Effector CD4-positive, alpha-beta T cell (primary cell): ENCODE measurements at places on chromosomes 2 and 18.

DNA sequence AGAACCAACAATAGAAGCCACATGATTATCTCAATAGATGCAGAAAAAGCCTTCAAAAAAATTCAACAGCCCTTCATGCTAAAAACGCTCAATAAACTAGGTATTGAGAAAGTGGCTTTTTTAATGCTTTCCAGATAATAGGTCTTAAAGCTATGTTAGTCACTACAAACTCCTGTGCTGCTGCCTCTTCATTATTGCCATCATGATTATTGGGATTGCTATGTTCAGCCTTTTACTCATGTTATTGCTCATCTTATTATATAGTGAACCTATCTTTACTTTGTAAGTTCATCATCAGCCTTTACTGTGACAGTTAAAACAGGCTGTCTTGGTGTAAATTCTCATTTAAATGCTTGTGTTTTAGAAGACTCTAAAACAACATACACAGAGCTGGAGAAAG lies 1557.2 kb upstream of the ZEB2 start:
- DNase-seq = no peak

DNA sequence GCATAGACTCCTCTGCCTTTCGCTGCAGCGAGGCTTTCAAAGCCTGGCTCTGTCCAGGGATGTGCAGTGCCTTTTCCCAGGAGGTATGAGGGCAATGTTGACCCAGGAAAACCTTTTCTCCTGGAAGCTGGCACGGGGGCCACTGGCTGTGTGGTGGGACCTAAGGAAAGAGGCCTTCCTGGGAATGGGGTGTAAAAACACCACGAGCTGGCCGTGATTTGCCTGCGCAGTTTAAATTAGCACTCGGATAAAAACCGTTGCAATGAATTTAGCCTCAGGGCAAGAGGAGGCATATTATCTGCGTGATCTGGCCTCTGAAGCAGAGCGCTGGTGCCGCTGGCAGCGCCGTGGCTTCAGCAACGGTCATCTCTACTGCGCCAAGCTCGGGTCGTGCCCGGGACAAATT lies 3.0 kb downstream of the OSR1 start:
- DNase-seq = no peak

GRCh38 chr2:150424406-150424805 lies 63.1 kb downstream of the RND3 start:
- no peak for DNase-seq

DNA sequence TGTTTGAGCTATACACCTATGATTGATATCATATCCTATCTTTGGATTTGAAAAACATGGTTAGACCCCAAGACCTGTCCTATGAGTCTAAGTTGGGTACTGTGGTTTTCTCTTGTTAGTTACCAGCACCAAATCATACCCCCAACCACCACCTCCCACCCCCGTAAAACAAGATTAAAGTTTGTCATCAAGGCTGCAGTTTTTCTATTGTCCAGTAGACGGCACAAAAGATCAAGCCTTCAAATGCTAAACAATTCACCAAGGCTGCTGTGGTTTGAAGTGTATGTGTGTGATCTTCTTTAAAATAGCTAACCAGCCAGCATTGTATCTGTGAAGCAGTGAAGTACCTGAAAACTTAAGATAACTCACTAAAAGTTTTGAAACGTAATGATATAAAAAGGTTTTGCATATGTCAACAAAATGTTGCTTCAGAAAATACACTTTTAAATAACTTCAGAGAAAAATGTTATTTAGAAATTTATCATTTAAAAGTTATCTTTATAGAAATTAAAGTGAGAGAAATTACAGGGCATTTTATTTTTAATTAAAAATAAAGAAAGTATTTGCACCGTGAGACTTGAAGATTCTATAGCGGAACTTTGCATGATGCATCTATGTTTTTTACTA lies 5.8 kb upstream of the MEIS1 start:
- no peak for DNase-seq

DNA sequence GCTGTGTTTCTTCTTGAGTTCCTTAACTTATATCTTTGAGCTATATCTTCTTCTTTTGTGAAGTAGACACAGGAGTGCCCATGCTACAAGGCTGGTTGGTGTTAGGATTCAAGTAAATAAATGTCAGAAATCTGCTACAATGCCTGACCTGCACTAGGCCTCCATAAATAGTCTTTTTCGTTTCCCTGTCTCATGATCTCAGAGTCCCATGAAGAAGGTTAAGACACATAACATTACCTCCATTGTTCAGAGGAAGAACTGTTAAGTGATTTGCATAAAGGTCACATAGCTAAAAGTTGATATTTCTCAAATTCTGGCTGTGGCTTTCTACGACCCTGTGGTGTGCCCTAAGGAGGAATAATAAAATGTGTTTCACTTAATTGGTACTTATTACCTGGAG lies 228.4 kb downstream of the KCNS3 start:
- DNase-seq = no peak

GRCh38 chr2:112906276-112906675 lies 4.7 kb upstream of the IL37 start:
- DNase-seq = no peak

GRCh38 chr2:96423291-96423690 lies 81.9 kb downstream of the NEURL3 start:
- no peak for DNase-seq

DNA sequence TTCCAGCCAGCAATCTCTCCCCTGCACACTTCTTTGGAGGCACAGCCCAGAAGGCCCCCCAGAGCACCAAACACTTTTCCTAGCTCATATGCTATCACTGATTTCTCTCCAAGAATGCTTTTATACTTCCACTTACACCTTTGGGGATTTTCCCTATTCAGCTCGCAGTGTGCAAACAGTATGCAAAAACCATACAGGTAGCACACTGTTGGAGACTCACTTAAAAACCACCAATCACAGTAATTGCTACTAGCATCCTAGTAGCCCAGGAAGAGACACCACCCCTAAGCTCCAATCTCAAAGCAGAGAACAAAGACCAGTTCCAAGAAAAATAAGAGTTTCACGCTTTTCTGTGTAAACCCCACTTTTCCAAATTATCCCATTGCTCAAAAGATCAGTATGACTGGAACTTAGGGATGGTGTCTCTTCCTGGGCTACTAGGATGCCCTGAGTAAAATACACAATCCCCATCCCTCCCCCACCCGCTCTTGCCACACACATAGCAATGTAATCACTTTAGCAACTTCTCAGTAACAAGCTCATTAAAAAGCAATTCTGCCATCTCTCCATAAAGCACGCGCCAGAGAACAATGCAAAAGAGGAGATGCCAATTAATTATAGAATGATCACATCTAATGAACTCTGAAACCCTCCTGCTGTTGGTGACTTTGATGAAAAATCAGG lies 43.0 kb downstream of the KLF7 start:
- DNase-seq = no peak

DNA sequence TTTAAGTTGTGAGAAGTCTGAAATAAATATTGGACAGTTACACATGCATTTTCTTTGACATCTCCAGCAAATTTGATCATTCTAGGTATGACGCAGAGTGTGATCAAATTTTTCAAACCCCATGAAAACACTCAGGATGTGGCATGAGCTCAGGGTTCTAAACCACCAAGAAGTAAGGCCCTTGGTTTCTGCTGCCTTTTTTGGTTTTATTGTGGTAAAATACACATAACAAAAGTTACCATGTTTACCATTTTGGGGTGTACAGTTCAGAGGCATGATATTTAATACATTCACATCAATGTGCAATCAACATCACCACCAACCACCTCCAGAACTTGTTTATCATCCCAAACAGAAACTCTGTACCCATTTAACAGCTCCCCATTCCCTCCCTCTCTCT lies 64.3 kb upstream of the TTN start:
- no peak for DNase-seq

DNA sequence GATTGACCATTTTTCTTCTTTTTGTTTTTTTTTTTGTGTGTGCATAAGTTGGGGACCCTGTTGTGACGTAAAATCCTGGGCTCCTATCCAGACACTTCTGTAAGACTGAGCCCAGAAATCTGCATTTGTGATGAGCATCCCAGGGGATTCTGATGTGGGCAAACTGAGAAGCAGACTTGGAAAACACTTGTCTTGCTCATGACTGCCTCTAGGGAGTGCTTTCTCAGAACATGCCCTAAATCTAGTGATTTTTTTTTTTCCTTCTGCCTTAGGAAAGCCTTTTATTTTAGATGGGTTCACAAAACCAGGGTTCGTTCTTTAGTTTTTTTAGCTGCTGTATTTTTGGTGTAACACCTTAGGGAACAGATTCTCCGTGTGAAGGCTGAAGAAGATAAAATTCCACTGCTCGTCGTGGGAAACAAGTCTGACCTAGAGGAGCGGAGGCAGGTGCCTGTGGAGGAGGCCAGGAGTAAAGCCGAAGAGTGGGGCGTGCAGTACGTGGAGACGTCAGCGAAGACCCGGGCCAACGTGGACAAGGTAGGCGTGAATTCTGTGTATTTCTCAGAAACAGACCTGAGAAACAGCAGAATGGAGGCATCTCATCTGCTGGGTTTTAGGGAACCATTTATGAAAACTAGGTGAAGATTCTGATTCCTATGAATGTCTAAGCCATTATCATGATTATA lies 36.7 kb downstream of the RALB start:
- no peak for DNase-seq

GRCh38 chr18:435940-436339 lies 64.6 kb downstream of the COLEC12 start:
- DNase-seq = no peak

- DNase-seq = no peak
Measured at GRCh38 chr2:45352506-45352905, 258.6 kb downstream of the SRBD1 start.

DNA sequence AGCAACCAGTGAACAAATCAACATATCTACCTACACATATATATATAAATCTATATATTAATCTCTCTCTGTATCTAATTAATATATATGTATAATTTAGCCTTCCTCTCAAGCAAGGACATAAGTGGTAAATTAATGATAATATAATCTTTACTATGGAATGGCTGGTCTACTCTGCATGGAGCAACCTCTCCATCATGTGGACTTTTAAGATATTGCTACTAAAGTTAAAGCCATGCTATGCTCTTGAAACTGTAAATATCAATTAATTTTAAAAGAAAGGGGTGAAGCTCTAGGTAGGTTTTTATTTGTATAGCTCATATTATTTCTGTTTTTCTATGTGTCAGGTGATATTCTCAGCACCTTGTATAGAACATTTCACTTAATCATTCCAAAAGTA lies 147.0 kb downstream of the PPP1R1C start:
- no peak for DNase-seq

DNA sequence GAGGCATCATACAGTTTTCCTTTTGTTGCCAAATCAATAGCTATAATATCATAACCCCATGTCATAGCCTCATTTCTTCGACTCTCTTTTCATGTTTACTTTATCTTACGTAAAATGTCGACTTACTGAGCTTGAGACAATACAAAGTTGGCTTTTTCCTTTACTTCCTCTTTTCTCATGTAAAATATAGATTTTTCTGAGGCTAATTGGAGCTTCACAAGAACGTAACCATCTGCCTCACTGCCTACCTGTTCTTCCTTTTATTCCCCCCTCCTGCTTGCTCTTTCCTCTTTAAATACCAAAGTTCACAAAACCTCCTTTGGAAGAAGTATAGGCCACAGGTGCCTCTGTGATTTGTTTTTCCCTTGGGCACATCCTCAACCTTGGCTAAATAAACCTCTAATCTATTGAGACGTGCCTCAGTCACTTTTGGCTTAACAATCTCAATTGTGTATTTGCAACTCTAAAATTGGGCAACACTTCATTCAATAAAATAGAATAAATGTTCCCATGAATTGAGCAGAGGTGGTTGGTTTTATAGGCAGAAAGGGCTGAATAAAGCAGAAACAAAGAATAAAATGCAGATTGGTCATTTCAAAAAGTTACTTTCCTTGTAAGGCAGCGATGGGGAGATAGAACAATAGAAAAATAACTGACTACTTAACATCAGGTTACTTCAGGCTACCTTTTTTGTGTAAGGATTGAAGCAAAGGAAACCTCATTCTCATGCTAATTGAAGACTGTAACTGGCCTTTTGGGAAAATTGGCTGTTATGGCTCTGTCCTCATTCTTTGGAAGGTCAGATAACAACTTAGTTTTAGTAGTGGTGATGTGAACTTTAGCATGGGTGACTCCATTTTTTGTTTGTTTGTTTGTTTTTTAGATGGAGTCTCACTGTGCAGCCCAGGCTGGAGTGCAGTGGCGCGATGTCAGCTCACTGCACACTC lies 21.3 kb downstream of the COMMD1 start:
- DNase-seq = no peak

- DNase-seq = no peak
Measured at GRCh38 chr2:196287523-196287922, 116.1 kb upstream of the STK17B start.

GRCh38 chr18:12327510-12328178 lies 19.6 kb downstream of the TUBB6 start:
- DNase-seq = peak; percentile 64

- DNase-seq = no peak
Measured at GRCh38 chr2:77488141-77488540, 34.0 kb downstream of the LRRTM4 start.

- no peak for DNase-seq
Measured at GRCh38 chr2:179677077-179677688, 184.2 kb downstream of the ZNF385B start.

DNA sequence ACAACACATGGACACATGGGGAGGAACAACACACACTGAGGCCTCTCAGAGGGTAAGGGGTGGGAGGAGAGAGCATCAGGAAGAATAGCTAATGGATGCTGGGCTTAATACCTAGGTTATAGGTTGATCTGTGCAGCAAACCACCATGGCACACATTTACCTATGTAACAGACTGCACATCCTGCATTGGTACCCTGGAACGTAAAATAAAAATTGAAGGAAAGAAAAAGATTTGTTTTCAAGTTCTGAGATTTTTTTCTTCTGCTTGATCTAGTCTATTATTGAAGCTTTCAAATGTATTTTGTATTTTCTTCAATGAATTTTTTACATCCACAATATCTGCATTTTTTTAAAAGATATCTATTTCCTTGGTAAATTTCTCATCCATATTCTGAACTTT lies 59.3 kb upstream of the SLC4A10 start:
- DNase-seq = no peak

GRCh38 chr2:217980036-217980435 lies 22.8 kb downstream of the TNS1 start:
- no peak for DNase-seq

- DNase-seq = no peak
Measured at GRCh38 chr2:70686577-70687460, 81.2 kb downstream of the ADD2 start.
